Esophagus squamous epithelium (tissue), 5 donors: ENCODE measurements at places on chromosomes 16 and 17. TPM values are rescaled to one million over a fixed set of nuclear protein-coding genes. Genes with fewer than 3 reads are reported as not detected.
A peak's percentile ranks its signal among the peaks of the same experiment; 100 is the strongest.

GRCh38 chr16:2531371-2531695 is at the start of gene CEMP1:
TSS of gene CEMP1 (minus strand) at chr16:2531408. CDS start at chr16:2531073, 335 bp downstream.
- peaks cover 19% of the 10 kb centered on the region for H3K36me3 ChIP-seq
- peak within 1 kb of the TSS; percentile 65 for H3K4me3 ChIP-seq
- H3K27me3 ChIP-seq, result no peaks in the 10 kb centered on the region
- H3K27ac ChIP-seq, result peak within 1 kb of the TSS; percentile 95

- no peak for DNase-seq
- no peaks in the 10 kb centered on the region for H3K4me1 ChIP-seq
- no peaks in the 10 kb centered on the region for H3K36me3 ChIP-seq
- no peak overlapping the region for H3K4me3 ChIP-seq
- H3K27ac ChIP-seq, result no peak overlapping the region
Measured at GRCh38 chr17:27669850-27670249, 38.9 kb downstream of the LGALS9 start.

- H3K4me1 ChIP-seq, result peaks cover 5% of the 10 kb centered on the region
- H3K27me3 ChIP-seq, result no peaks in the 10 kb centered on the region
- H3K36me3 ChIP-seq, result no peaks in the 10 kb centered on the region
- no peak overlapping the region for H3K27ac ChIP-seq
- DNase-seq, result no peak
- no peak overlapping the region for H3K4me3 ChIP-seq
Measured at GRCh38 chr17:4780325-4780955, 5.7 kb downstream of the VMO1 start.

DNA sequence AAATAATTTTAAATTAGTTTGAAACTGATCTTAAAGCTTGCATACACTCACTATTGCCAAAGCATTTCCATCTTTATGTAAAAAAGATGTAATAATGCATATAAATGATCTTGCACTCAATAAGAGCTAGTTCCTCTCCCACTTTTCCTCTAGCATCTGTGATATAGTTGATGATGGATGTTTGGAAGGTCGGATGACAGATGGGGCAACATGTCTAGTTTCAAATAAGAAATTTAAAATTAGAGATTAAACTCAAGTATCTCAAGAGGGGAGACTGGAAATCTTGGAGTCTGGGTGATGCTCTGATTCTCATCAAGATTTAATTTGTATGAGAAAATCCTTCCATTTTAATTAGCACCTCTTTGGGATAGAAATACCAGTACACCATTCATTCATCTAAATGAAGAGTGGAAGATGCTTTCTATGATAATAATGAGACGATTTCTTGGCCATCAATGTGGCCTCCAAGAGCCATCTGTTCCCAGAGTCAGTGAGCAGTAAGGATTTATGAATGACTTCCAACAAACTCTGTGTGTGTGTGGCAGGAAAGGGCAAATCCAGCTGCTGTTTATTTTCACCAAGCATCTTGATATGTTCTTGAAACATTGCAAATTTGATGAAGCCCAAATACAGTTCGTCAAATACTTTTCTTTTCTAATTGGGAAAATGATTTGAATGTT is 616.3 kb upstream of the CDH8 start:
- H3K27me3 ChIP-seq, result no peaks in the 10 kb centered on the region
- no peak for DNase-seq
- H3K36me3 ChIP-seq, result no peaks in the 10 kb centered on the region
- no peak overlapping the region for H3K4me3 ChIP-seq
- H3K27ac ChIP-seq, result no peak overlapping the region

- H3K4me1 ChIP-seq, result peaks cover 23% of the 10 kb centered on the region
- no peaks in the 10 kb centered on the region for H3K27me3 ChIP-seq
- no peak overlapping the region for H3K4me3 ChIP-seq
- no peak for DNase-seq
Measured at GRCh38 chr16:85755929-85756768, 5.3 kb upstream of the C16orf74 start.

GRCh38 chr16:79564671-79565107 is 35.8 kb downstream of the MAF start:
- no peak overlapping the region for H3K4me3 ChIP-seq
- DNase-seq, result no peak
- H3K4me1 ChIP-seq, result no peaks in the 10 kb centered on the region
- no peaks in the 10 kb centered on the region for H3K36me3 ChIP-seq
- no peaks in the 10 kb centered on the region for H3K27me3 ChIP-seq

DNA sequence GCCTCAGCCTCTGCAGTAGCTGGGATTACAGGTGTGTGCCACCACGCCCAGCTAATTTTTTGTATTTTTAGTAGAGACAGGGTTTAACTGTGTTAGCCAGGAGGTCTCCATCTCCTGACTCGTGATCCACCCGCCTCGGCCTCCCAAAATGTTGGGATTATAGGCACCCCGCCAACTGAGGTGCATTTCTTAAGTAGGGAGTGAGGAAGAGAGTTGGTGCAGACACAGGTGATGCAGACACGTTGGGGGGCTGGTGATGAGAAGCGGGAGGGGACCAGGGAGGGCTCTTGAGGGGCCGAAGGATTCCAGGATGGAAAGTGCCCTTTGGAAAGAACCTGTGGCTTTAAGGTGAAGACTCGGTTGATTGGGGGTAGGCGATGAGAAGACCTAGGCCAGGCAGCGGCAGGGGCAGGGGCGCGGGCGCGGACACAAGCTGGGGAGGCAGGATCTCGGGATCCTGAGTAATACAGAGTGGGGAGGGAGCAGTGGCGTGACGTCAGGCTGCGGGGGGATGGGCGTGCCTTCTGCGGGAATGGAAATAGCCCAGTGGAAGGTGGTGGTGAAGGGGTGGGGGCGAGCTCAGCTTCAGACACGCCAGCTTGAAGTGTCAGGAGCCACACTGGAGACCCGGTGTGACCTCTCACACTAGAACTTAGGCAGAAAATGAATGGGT is 2.5 kb upstream of the ATP6V0C start:
- H3K27ac ChIP-seq, result no peak overlapping the region
- no peak for DNase-seq
- no peak overlapping the region for H3K4me3 ChIP-seq

- no peak overlapping the region for H3K27ac ChIP-seq
- H3K4me3 ChIP-seq, result no peak overlapping the region
- no peaks in the 10 kb centered on the region for H3K27me3 ChIP-seq
- H3K36me3 ChIP-seq, result no peaks in the 10 kb centered on the region
- H3K4me1 ChIP-seq, result no peaks in the 10 kb centered on the region
Measured at GRCh38 chr16:69508033-69508755, 57.6 kb upstream of the NFAT5 start.

DNA sequence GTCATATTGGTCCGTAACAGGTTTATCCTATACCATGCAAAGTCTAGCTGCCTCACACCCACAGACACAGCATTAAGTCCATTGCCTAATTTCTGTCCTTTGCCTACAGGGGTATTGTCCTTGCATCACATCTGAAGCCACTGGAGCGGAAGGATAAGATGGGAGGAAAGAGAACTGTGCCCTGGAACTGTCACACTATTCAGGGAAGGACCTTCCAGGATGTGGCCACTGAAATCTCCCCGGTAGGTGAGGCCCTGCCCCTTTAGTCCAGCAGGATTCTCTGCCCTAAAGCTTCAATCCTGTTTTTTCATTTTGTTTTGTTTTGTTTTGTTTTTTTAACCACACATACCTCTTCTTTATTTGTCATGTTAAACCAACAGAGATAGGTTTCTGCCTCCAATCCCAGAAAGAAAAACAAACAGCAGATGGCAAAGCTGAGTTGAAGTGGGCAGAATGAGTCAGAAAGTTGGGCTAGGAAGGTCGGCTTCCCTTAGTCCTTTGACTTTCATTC is 2.2 kb upstream of the EFTUD2 start:
- no peak overlapping the region for H3K4me3 ChIP-seq
- H3K27me3 ChIP-seq, result no peaks in the 10 kb centered on the region
- peaks cover 24% of the 10 kb centered on the region for H3K4me1 ChIP-seq
- no peak for DNase-seq
- no peaks in the 10 kb centered on the region for H3K36me3 ChIP-seq
- H3K27ac ChIP-seq, result no peak overlapping the region

DNA sequence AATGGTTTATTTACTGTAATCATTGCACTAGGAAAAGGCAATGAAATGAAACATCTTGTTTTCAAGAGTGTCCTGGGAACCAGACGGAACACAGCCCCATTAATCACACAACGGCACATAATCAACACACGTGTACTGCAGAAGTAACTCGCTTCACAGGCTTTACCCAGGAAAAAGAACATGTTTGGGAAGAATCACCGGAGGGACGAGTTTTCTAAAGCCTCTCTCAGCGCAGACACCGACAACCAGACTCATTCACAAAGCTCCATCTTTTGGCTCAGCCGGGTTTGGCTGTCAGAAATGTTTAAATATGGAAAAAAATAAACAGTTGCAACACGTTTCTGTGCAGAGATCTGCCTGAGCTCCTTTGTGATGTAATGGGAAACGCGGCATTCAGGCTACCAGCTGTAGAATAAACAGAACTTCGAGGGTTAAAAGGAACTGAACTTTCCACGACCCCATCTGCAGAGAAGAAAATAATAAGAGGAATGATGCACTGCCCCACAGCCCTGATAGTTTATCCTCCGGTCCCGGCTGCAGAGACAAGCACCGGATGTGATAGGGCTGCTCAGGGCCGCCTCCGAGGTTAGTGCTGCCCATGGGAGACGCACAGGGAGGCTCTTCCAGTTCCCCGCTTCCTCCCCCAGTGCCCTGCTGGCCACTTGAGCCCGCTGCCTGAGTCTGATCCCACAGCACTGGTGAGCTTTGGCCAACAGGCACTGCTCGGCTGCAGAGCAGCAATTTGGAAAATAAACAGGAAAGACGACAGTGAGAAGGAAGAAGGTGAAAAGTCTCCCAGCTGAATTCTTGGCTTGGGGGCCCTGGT is 119.8 kb downstream of the HIC1 start:
- H3K4me3 ChIP-seq, result peak overlapping the region; percentile 34
- H3K27me3 ChIP-seq, result no peaks in the 10 kb centered on the region
- peaks cover 82% of the 10 kb centered on the region for H3K4me1 ChIP-seq
- DNase-seq, result no peak

GRCh38 chr16:55913716-55914115 is 38.5 kb upstream of the CES5A start:
- H3K4me1 ChIP-seq, result peaks cover 30% of the 10 kb centered on the region
- H3K27ac ChIP-seq, result no peak overlapping the region
- H3K4me3 ChIP-seq, result no peak overlapping the region
- no peaks in the 10 kb centered on the region for H3K27me3 ChIP-seq

GRCh38 chr16:678858-679813 is 1.1 kb upstream of the STUB1 start:
- peaks cover 70% of the 10 kb centered on the region for H3K4me1 ChIP-seq
- H3K36me3 ChIP-seq, result peaks cover 15% of the 10 kb centered on the region
- H3K4me3 ChIP-seq, result peak overlapping the region; percentile 98
- no peak for DNase-seq

- DNase-seq, result no peak
- H3K27me3 ChIP-seq, result no peaks in the 10 kb centered on the region
- H3K36me3 ChIP-seq, result no peaks in the 10 kb centered on the region
- no peak overlapping the region for H3K27ac ChIP-seq
- H3K4me1 ChIP-seq, result peaks cover 5% of the 10 kb centered on the region
- H3K4me3 ChIP-seq, result no peak overlapping the region
Measured at GRCh38 chr17:35898283-35899070, 18.3 kb upstream of the CCL5 start.

DNA sequence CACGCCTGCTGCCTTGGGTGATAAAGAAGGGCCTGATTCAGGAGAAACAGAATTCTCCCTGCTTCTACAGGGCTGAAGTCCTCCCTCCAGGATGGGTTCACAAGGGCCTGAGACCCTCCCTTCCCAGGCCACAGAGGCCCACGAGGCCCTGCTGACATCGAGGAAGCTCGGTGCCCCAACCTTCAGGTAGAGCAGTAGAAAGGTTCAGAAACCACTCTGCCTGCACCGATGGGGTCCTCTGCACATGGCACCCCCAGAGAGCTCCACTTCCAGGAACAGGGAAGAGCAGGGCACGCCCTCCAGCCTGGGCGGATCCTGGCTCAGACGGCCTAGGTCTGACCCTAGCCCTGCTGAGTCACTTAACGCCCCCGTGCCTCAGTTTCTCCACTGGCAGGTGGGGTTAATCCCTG is 773 bp downstream of the CENPX start:
- H3K4me3 ChIP-seq, result peak overlapping the region; percentile 77
- H3K36me3 ChIP-seq, result no peaks in the 10 kb centered on the region
- no peaks in the 10 kb centered on the region for H3K27me3 ChIP-seq
- H3K4me1 ChIP-seq, result peaks cover 30% of the 10 kb centered on the region
- H3K27ac ChIP-seq, result peak overlapping the region; percentile 75

DNA sequence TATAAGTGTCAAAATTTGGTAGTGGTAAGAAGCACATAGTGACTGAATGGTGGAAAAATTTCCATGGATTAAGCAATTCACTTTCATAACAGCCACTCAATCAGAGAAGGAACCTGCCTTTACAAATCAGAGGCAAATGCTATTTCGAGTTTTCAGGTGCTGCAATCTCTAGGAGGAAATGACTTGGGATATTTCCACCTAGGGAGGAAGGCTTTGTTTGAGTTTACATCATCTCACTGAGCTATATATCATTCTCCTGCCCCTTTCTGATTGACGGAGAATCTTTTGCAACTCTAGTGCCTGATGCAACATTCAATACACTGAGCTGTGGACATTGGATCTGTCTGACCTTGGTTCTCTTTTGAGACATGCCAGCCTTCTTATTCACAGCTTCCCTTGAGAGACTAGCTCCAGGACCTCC is 26.3 kb downstream of the MARCHF10 start:
- no peaks in the 10 kb centered on the region for H3K36me3 ChIP-seq
- DNase-seq, result no peak
- H3K4me1 ChIP-seq, result peaks cover 27% of the 10 kb centered on the region

GRCh38 chr17:45794840-45795239 is 10.7 kb downstream of the CRHR1 start:
- no peaks in the 10 kb centered on the region for H3K36me3 ChIP-seq
- no peak overlapping the region for H3K27ac ChIP-seq
- peaks cover 31% of the 10 kb centered on the region for H3K4me1 ChIP-seq
- no peaks in the 10 kb centered on the region for H3K27me3 ChIP-seq

GRCh38 chr16:47033176-47033575 is 59.7 kb upstream of the DNAJA2 start:
- no peaks in the 10 kb centered on the region for H3K36me3 ChIP-seq
- no peak for DNase-seq

GRCh38 chr17:78798695-78799559 is 16.9 kb upstream of the CYTH1 start:
- H3K27ac ChIP-seq, result peak overlapping the region; percentile 6
- DNase-seq, result no peak
- peaks cover 96% of the 10 kb centered on the region for H3K36me3 ChIP-seq
- peaks cover 5% of the 10 kb centered on the region for H3K4me1 ChIP-seq
- H3K4me3 ChIP-seq, result no peak overlapping the region

GRCh38 chr16:15510992-15511391 is 76.6 kb downstream of the BMERB1 start:
- DNase-seq, result no peak
- H3K4me1 ChIP-seq, result peaks cover 21% of the 10 kb centered on the region
- H3K27ac ChIP-seq, result no peak overlapping the region
- no peaks in the 10 kb centered on the region for H3K27me3 ChIP-seq
- H3K4me3 ChIP-seq, result no peak overlapping the region

Gene SLC16A11
- total RNA-seq, result 0.72 TPM

Gene AGRP
- not detected for total RNA-seq

Gene PROCA1
- total RNA-seq, result 0.48 TPM

Gene TP53TG3C
- total RNA-seq, result not detected

Gene KRT32
- total RNA-seq, result 4.2 TPM

Gene SEC14L5
- total RNA-seq, result 0.22 TPM

Gene NLRC3
- 2.0 TPM for total RNA-seq

Gene CLEC3A
- not detected for total RNA-seq

Gene PIK3R5
- total RNA-seq, result 8.8 TPM
